Retinal pigment epithelial cell (primary cell): ENCODE measurements at places on chromosomes 5 and 9.

DNA sequence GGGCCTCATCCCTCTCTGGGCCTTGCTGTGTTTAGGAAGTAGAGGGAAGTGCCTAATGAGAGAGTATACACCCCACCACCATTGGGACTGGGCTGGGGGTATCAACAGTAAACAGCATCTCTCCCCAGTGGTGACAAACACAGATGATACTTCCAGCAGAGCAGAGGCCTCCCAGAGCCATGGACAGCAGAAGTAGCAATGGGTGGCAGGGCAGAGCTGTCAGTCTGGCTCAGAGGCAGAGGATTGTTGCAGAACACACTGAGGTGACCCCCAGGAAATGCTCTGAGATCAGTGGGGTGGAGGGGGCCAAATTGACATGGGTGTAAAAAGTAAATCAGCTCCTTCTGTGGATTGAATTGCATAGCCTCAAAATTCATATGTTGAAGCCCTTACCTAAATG lies 12.1 kb upstream of the P4HA2 start:
- DNase-seq, result no peak

DNA sequence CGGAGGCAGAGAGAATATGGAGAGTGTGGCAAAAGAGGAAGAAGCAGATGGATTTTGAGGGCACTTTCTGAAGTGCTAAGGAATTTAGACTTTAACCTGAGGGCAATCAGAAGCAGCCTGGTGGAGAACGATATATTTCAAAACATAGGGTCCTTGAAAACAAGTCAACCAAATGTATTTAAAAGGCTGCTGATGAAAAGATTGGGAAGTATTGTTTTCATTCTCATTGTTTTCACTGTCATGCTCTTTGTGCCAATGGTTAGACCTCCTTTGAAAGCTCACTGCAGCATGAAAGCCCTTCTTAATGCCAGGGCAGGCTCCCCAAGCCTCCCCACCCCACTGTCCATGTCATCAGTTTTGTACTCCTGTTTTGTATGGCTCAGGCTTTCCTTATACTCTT lies 2.5 kb upstream of the GPX3 start:
- DNase-seq, result no peak

DNA sequence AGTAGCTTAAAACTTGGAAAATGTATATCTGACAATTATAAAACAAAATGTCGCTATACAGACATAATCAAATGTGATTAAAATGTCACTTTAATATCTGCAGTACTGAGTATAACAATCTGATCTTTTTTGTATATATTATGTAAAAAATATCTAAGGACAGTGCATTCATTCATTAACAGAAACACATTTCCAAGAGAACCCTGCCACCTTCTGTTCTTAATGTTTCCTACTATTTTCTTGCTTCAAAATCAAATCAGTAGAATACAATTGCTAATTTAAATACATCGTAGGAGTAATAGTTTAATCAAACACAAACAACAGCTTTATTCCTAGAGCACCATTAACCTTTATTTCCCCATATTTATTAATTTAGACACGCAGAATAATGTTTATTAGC lies 142.6 kb upstream of the ST8SIA4 start:
- DNase-seq, result peak; percentile 2

- no peak for DNase-seq
These were observed 728.3 kb upstream of the SEMA6A start for GRCh38 chr5:117302949-117303348.

GRCh38 chr9:38486056-38486615 lies 61.9 kb upstream of the IGFBPL1 start:
- no peak for DNase-seq

GRCh38 chr5:124172389-124173003 lies 573.9 kb downstream of the ZNF608 start:
- no peak for DNase-seq

DNA sequence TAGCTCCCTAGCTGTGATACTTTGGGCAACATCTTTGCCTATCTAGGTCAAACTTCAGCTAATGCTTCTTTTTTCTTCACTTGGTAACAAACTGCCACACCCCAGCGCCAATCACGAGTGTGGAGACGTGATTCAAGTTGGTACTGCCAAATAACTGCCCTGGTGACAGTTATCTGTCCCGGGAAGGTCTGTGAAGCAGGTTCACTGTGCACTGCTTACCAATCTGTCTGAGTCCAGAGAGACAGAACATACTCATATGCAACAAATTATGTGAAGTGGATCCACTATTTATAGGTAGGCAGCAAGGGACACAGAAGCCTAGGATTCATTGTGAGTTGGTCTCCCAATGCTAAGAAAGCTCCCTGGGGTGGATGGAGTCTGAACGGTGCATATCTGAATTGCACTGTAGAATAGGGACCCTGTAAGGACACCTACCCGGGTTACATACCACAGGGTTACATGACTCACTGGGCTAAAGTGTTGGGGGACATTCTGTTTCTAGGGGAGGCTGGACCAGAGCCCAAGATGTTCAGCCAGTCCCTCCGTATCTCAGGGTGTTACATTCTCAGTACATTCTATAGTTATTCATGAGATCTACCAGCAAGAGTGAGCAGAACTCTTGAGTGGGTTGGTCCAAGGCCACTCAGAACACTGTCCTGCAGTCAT lies 95.4 kb upstream of the STC2 start:
- DNase-seq, result no peak

GRCh38 chr5:56681346-56681745 lies 134.0 kb upstream of the MAP3K1 start:
- no peak for DNase-seq

- DNase-seq, result no peak
These were observed 10.2 kb upstream of the RFK start for GRCh38 chr9:76404401-76404800.

- no peak for DNase-seq
These were observed 68.2 kb downstream of the DOCK2 start for GRCh38 chr5:169705322-169705721.

DNA sequence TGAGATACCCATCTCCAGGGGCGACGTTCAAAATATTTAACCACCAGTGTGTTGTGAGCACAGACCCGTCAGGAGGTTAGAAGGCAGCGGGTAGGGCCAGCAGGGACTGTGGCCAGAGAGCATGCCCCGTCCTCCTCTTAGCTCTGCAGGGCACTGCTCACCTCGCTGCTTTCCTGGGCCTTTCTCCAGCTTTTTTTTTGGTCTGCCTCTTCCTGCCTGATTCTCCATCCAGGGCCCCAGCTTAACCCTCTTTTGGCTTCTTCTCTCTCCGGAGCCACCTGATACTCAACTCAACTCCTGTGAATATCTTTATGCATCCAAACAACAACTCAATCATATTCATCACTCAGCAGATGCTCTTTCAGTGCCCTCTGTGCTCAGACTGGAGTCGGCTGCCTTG lies 44.0 kb downstream of the TMOD1 start:
- DNase-seq, result no peak

DNA sequence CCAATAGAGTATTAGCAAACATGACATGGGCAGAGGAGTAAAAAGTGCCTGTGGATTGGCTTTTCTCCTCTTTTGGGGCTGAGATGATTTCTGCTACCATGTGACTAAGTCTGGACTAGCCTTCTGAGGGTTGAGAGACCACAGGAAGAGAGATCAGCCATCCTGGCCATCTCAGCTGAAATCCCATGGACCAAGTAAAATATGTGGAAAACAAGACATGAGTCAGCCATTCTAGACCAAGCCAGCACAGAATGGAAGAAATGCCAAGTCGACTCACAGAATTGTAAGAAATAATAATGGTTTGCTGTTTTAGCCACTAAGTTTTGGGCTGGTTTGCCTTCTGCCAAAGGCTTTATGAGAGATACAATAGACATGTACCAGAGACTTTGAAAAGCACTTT lies 377.8 kb downstream of the CHSY3 start:
- DNase-seq, result no peak

- no peak for DNase-seq
These were observed 291.6 kb upstream of the PAPPA start for GRCh38 chr9:115862021-115862420.

GRCh38 chr9:133125941-133126696 lies 5.1 kb upstream of the RALGDS start:
- no peak for DNase-seq

DNA sequence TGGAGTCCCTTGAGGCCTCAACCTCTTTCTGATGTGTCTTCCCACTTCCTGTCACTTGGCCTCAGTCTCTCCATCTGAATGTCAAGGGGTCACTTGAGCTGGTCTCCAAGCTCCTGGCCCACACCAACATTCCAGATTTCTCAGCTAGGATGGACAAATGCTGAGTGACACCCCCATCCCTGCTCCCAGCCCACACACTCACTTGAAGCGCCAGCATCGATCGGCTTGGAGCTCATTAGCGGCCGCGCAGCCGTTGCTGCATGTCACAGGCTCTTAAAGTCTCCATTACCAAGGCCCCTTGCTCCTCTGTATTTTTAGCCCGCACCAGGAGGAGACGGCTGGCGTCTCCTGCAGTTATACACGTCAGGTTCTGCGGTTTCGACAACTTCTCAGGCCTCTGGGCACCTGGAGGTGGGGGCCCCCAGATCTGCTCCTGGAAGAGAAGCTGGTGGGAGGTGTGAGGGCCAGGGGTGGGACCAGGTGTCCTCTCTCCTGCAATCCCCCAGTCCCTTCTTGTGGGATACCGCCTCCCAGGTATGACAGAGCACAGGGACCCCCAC lies 33.4 kb upstream of the ARAP3 start:
- no peak for DNase-seq

DNA sequence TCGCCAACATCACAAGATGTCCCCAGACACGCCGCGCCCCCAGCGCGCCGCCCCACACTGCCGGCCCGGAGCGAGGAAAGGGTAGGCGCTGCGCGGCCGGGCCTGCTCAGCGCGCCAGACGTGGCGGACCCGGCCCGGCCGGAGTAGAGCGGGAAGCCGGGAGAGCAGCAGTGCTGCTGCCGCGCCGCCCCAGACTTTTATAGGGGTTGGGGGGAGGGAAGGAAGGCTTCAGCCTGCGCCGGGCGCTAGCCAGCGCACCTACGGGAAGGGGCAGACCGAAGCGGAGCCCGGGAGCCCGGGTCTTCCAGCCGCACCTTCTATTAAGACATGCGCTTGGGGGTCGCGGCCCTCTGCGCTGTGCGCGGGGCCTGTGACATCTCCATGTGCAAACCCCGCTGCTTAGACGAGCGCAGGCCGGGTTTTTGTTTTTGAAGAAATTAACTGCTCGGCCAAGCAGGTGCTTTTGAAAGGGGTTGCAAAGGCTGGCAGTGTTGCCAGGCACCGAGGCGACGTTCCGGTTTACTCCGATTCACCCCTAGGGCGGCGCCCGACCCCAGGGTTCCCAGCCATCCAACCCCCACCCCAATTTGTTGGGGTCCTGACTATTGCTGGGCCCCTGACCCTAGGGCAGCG lies 353 bp upstream of the PAX5 start:
- DNase-seq, result no peak

DNA sequence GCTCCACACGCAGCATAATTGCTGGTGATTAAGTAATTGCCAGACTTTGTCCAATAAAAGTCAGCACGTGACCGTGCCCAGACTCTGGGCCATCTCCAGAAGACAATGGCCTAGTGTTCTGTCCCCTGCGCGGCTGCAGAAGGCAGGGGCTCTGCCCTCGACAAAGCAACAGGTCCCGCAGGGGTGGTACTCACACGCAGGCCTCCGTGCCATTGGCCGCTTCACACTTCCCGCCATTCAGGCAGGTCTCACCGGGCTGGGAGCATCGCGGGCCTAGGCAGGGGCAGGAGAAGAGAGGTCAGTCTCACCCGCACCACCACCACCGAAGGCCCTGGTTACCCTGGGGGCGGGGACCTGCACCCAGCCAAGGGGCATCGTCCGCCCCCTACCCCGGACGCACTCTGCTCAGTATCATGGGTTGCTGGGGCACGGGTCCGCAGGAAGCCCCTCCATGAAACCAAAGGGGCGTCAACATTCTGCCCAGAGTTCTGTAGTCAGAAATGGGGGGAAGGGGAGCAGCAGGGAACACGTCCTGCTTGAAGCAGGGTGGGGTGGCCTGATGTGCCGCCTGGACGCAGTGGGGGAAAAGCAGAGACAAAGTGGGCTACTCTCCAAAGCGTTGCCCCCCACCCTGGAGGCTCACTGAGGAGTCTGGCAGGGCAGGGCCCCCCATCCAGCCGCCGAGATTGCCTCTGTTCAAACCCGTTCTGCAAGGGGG lies 1.9 kb downstream of the NOTCH1 start:
- DNase-seq, result no peak

DNA sequence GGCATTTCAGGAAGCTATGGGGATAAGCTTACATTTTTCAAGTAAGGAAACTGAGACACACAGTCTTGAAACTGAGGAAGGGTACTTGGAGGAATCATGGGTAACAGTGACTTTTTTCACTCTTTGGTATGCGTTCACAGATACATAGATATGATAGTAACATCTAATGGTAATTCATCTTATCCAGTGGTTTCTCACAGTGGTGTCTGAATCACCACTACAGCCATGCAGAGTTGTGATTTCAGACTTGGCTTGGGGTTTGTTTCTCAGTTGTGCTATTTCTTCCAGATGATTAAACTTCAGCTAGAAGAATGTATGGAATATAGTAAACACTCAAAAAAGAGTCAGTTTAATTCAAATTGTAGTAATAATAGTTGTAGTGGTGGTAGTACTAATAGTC lies 239.1 kb upstream of the NUDT12 start:
- no peak for DNase-seq

GRCh38 chr5:50923768-50924494 lies 257.5 kb downstream of the PARP8 start:
- no peak for DNase-seq

GRCh38 chr5:166961913-166962312 lies 1329.5 kb upstream of the WWC1 start:
- DNase-seq, result no peak

GRCh38 chr5:163478126-163478981 lies 17.9 kb downstream of the HMMR start:
- no peak for DNase-seq

DNA sequence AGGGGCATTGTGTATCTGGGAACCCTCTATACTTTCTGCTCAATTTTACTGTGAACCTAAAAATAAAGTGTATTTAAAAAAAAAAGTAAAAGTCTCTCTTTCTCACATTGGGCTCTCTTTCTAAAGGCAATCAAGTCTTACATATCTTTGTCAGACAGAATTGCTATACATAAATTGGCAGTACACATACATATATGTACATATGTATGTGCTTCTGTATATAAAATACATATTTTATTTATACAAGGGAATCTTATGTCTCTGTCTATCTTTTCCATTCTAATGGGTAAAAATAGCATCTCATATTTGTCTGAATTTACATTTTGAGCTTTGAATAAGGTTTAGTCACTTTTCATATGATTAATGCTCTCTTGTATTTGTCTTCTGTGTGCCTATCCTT lies 348.8 kb downstream of the SPATA31D1 start:
- no peak for DNase-seq

- DNase-seq, result no peak
These were observed 189.0 kb downstream of the PALM2AKAP2 start for GRCh38 chr9:109969011-109969410.

DNA sequence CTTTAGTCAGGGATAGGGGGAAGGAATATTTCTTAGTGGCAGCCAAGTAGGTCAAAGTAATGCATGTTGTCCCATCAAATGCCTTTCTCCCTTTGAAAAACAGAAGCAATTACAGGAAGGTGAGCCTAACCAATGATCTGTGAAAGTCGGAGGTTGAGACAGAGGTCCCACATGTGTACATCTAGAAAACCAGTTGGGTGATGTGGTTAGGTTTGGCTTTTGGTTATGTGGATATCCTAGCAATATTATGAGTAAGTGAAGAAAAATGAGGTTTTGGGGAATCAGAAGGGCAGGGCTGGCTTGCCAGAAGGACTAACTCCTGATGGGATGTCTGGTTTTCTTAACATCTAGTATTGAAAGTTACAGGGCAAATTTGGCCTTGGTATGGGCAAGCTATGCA lies 63.4 kb upstream of the PALM2AKAP2 start:
- DNase-seq, result no peak

- DNase-seq, result no peak
These were observed 300.7 kb downstream of the MLLT3 start for GRCh38 chr9:20321423-20322082.

GRCh38 chr5:145072889-145073288 lies 762.3 kb downstream of the PRELID2 start:
- DNase-seq, result peak; percentile 61
